ENCODE measurements at places on chromosomes 3 and 15.
A peak's percentile ranks its signal among the peaks of the same experiment; 100 is the strongest.

DNA sequence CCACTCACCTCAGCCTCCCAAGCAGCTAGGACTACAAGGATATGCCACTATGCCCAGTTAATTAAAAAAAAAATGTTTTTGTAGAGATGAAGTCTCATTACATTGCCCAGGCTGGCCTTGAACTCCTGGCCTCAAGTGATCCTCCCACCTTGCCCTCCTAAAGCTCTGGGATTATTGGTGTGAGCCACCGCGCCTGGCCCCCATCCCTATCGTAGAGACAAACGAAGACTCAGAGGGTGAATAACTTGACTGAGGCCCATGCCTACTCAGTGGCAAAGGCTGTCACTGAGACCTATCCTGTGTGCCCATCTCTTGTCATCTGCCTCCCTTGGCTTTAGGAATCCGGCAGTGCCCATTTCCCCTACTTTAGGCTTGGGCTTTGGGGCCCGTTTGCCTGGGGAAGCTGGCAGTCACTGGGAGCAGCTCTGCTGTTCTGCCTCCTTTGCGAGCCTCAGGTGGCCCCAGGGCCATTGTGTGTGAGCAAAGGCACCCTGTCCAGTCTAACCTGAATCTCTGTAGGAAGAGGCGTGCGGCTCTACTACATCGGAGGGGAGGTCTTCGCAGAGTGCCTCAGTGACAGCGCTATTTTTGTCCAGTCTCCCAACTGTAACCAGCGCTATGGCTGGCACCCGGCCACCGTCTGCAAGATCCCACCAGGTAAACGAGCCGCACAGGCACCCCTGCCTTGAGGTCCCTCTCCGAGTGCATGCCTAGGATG is 70.1 kb downstream of the AAGAB start:
- no peak for DNase-seq

- DNase-seq: peak; percentile 78
These were observed 408 bp downstream of the WDR82 start for GRCh38 chr3:52277972-52278509.

- DNase-seq: peak; percentile 31
These were observed 420.3 kb upstream of the CFAP20DC start for GRCh38 chr3:59469948-59470723.

DNA sequence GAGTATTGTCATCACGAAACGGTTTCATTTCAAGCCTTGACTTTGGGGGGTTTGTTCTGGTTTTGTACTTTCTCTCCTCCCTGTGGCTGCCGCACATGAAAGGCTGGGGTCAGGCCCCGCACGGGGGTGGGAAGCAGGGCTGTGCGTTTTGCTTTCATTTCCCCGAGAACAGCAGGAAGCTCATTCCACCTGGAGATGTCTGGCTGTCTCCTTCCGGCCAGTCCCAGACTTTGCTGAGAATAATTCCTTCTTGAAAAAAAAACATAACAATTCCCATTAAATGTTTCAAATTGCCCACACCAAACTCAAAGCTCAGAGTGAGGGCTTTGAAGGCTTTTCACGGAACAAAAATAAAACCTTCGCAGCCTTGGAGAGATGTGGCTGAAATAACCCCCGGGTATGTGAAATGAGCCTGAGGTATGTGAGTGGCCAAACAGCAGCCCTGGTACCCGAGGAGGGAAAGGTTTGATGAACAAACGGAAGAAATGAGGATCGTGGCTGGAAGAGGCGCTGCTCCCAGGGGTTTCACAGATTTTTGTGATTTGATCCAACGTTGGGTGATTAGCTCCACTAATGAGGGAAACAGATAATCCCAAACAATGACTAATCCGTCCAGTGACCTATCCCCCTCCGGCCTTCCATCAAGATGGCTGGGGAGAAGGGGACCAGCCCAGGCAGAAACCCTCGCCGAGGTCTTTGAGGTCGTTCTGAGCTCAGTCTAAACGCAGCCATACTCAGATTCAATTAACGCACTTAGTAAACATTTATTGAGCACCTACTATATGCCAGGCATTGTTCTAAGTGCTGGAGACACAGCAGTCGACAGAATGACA is 126.9 kb upstream of the MEF2A start:
- DNase-seq: no peak

- no peak for DNase-seq
These were observed 61.4 kb upstream of the MYRIP start for GRCh38 chr3:39748002-39748401.

GRCh38 chr15:70281811-70282307 is 184.1 kb upstream of the TLE3 start:
- DNase-seq: no peak

GRCh38 chr3:68210635-68211034 is 556.2 kb upstream of the SUCLG2 start:
- DNase-seq: no peak

DNA sequence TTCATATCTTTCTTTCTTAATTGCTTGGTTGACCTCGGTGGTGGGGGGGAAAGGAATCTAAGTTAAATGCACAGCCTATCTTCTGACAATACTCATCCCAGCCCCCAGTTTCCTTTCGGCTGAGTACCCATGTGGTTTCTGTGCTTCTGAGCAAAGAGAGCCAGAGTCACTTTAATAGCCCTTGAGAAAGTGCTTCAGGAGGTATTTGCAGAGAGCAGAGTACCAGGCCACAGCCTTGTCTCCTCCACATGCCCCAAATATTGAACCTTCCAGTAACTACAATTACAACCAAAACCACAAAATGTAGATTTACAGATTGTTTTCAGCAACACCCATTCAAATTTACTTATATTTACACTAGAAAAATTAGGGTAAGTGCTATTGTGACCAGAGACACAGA is 647.4 kb downstream of the NR2F2 start:
- no peak for DNase-seq

DNA sequence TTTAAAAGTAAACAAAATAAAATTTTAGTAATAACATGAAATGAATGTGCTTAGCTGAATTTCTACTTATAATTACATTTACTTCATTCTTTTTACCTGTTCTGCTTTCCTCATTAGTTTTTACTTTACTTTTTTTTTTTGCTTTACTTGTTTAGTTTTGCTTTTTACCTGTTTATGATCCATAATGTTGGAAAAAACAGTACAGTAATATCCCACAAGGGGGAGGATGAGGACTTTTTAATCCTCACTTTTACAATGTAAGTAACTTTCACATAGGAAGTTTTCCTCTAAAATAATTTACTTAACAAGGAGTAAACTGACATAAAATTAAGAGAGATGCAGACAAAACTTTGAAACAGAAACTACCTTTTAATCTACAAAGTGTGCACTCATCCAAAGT is 268.7 kb downstream of the TBC1D5 start:
- no peak for DNase-seq

- DNase-seq: no peak
These were observed 1331.4 kb downstream of the NSUN3 start for GRCh38 chr3:95394286-95394685.

DNA sequence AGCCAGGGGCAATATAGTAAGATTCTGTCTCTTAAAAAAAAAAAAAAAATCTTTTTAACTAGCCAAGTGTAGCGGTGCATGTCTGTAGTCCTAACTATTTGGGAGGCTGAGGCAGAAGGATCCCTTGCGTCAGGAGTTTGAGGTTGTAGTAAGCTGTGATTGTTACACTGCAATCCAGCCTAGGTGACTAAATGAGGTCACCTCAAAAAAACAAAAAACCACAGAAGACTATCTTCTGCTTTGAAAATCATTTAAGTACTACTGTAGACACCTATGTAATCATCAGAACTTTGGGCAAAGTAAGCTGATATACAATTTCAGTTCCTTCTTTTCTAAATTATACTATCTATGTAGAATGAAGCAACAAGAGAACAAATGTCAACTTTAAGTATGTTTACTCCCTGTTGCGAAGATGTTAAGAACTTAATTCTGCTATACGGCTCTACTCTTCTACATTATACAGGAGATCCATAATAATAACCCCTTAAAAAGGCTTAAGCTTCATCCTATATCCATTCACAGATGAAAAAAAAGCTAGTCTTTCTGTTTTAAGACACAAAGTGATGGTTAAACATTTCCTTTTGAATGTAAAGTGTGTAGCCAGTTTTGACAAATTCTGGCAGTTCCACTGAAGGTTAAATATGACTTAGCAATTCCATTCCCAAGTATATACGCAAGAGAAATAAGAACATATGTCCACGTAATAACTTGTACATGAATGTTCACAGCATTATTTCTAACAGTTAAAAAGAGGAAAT is 15.2 kb downstream of the DAZL start:
- no peak for DNase-seq

GRCh38 chr15:71780115-71780976 is 30.0 kb upstream of the NR2E3 start:
- peak; percentile 95 for DNase-seq

DNA sequence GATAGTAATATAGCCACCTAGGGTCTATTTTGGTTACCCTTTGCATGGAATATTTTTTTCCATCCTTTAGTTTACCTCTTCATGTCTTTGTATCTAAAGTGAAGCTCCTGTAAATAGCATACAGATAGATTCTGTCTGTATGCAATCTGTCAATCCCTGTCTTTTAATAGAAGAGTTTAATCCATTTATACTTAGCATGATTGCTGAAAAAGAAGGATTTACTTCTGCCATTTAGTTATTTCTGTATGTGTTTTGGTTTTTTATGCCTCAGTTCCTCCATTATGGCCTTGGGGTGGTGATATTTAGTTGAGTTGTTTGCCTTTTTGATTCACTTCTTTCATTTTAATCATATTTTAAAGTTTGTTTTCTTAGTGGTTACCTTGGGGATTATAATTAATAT is 29.0 kb downstream of the PCCB start:
- DNase-seq: no peak

GRCh38 chr3:13876451-13877100 is 3.3 kb downstream of the WNT7A start:
- no peak for DNase-seq

DNA sequence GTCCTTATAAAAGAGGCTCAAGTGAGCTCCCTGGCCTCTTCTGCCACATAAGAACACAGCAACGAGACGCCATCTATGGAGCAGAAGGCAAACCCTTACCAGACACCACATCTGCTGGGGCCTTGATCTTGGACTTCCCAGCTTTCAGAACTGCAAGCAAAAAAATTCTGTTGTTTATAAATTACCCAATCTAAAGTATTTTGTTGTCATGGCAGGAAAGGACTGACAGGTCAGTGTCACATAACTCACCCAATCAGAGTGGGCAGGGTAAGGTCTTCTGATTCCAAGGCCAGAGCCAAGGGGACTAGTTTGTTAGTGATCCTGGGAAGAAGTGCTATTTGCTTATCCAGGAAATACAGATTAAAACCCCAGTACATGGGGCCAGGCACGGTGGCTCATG is 98.9 kb downstream of the HMG20A start:
- no peak for DNase-seq

- no peak for DNase-seq
These were observed 53.7 kb upstream of the CSTA start for GRCh38 chr3:122271246-122271898.

DNA sequence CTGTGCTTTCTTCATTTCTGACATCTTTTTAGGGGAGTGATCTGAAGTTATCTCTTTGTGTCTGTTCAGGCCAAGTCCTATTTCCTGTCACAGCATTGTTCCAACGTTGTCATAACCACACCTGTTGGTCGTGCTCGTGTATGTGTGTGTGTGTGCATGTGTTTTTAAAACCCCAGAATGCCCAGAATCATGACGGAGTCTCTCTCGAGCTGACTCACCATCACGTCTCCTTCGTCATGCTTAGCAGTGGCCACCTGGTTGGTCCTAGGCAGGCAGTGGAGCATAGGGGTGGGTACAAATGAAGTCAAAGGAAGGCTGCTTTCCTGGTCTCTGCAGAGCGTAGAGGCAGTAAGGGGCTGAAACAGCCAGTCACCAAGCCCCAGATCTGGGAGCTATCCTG is 126.8 kb upstream of the ABHD17C start:
- DNase-seq: no peak

DNA sequence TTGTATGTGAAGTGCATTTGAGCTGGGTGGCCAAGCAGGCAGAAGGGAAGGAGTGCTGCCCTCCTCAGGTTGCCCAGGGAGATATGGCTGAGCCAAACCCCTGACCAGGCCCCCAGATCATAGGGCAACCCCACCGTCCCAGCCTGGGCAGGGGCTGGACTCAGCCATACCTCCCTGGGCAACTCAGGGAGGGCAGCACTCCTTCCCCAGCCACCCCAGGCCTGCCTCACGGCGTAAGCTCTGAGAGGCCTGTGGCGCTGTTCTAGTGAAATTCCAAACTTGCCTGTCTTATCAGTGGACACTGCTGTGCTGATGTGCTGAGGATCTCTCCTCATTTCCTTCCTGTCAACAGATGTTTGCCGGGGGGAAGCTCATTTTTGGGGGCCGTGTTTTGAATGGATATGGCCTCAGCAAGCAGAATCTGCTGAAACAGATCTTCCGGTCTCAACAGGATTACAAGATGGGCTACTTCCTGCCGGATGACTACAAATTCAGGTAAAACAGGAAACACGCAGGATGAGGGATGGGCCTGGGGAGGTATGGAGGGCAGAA is 57.6 kb upstream of the FGD5 start:
- no peak for DNase-seq

DNA sequence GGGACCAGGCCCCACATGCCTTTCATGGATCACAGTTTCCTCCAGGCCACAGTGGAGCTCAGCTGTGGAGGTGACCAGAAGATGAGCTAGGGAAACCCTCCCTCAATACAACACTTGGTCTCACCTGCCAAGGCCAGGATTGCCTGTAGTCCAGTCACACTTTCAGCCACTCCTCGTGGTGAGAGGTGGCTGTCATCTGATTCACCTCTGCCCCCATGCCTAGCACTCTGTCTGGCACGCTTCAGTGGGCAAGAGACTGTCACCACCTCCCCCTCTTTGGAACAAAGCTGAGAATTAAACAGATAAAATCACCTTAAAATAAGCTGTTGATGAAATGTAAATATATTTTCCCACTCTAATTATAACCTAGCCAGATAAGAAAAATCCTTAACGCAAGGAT is 4.0 kb upstream of the IL17RD start:
- peak; percentile 21 for DNase-seq

DNA sequence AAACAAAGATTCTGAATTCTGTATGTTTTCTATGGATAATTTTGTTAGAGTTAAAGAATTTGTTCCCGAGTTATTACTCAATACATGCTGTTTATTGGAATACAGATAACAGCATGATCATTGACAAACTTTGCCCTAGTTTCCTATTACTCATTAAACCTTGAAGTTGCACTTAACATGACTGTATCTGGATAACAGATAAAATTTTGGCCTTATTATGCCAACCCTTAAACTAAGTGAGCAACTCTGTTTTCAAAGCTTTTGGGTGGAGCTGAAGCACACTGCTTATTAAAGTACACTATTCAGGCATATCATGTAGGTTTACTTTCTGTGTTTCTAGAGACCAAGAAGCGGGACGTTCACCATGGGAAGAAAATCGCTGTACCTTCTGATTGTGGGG is at the start of gene AADAC:
AADAC (plus strand) TSS at position 318 of the 400 bp plus-strand sequence; CDS start at position 365, 47 bp downstream.
- no peak for DNase-seq

DNA sequence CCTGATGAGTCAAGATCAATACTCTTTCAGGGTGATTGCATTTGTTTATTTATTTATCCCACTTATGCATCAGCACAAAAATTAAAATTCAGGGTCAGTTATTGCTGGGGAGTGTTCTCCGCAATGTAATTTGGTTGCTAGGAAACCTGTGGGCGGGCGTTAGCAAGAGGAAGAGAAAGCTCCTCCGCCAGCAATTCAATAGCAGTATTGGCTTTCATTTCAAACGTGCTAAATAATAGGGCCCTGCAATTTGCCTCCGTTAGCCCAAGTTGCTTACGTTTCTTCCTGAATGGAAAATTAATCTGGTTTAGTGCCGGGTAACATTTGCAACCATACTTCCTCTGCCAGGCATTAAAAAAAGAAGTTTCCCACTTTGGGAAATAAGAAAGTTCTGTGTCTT is 35.5 kb upstream of the PLCL2 start:
- DNase-seq: no peak

GRCh38 chr3:129441215-129441614 is 1.2 kb downstream of the IFT122 start:
- DNase-seq: no peak

- DNase-seq: no peak
These were observed 33.2 kb upstream of the ZNF710 start for GRCh38 chr15:89967881-89968280.

Measured in Caki2 (cell line).